A549 treated with RU486 at 1 μM for 4 hours (cell line): ENCODE measurements at places on chromosomes 13 and 19. TPM values are rescaled to one million over a fixed set of nuclear protein-coding genes. Genes with fewer than 3 reads are reported as not detected.

CLEC4G gene
- not detected in 5 replicates for total RNA-seq

SLITRK1 gene
- not detected in 5 replicates for total RNA-seq

ETV2 gene
- 1.4 to 2.8 TPM (median 2.2 TPM) in 5 replicates for total RNA-seq

KLF16 gene
- total RNA-seq, result 13.9 to 32.7 TPM (median 26.1 TPM) in 5 replicates

ATCAY gene
- 0.07 to 0.26 TPM (median 0.12 TPM) in 5 replicates for total RNA-seq
